Activated naive CD4-positive, alpha-beta T cell treated with Interleukin-2 at 50 U/mL for 16 hours (primary cell): ENCODE measurements at places on chromosomes 1 and 21.
A peak's percentile ranks its signal among the peaks of the same experiment; 100 is the strongest.

- no peak for DNase-seq
Observed at GRCh38 chr1:2084306-2084705, 34.1 kb downstream of the PRKCZ start.

- no peak for DNase-seq
Observed at GRCh38 chr1:1858382-1859086, 32.4 kb downstream of the GNB1 start.

DNA sequence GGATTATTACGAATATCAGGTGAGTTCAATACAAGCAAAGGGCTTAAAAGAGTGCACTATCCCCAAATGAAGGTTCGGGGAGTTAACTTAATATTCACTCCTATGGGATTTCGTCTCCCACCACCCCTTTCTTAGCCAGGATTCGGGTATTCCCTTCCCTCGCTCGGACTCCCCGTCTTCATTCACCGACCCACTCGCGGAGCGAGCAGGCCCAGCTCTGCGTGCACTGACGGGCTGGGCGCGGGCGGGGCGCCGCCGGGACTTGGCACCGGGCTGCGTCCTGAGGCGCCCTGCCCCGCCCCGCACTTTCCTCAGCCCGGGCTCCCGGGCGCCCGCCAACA, 7.7 kb upstream of the MPZL1 start:
- DNase-seq: peak; percentile 81

DNA sequence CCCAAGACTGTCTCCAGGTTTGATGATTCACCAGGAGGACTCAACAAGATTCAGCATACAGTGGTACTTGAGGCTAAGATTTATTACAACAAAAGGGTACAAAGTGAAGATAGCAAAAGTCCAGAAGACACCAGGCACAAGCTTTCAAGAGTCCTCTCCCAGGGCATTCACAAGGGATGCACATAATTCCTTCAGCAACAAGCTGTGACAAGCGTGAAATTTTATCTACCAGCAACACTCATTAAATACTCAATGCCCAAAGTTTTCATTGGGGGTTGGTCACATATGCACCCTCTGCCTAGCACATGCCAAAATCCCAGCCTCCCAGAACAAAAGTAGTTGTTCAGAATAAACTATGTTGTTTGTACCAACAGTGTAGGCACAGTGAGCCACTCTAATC, 62.3 kb downstream of the PRKACB start:
- DNase-seq: no peak

GRCh38 chr1:239448911-239449310, 62.5 kb downstream of the CHRM3 start:
- DNase-seq: no peak

GRCh38 chr1:221099747-221100595, 220.7 kb downstream of the HLX start:
- DNase-seq: no peak

DNA sequence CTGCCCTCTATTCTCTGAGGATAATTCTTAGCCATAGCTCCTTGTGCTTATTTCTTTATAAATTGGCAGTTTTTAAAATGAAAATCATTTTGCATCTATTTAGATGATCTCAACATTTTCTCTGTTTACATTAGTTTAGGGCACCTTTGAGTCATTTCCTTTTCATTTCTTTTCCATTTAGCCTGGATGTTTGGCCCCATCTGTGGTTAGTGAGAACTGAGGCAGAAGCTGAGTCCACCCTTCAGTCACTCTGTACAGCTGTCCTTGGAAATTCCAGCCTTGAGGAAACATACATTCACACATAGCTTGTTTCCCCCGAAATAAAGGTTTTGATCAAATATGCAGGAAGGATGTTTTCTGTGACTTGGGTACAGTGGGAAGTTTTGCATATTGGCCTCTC, 123.7 kb downstream of the NTNG1 start:
- DNase-seq: no peak

- DNase-seq: no peak
Observed at GRCh38 chr1:154171223-154171583, 16.3 kb upstream of the NUP210L start.

- DNase-seq: no peak
Observed at GRCh38 chr1:67355745-67356424, 48.2 kb downstream of the IL12RB2 start.

GRCh38 chr1:226916497-226916896, 23.6 kb upstream of the COQ8A start:
- no peak for DNase-seq

DNA sequence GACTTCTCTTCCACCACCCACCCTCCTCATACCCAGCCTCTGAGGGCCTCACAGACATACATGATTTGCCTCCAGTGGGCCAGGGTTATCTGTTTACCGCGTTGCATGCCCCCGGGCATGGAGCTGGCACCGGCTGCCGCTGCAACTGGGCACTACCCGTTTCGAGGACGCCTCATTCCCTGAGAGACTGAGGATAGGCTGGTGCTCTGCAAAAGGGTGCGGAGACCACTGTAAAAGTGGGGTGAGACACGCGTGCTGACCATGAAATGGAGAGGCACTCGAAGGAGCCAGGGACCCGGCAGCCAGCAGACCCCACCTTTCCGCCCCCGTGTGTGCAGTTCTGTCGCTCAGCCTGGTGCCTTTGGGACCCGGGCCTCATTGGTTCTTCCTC, 20.6 kb downstream of the TP73 start:
- DNase-seq: no peak

GRCh38 chr1:192303029-192303428, 13.8 kb upstream of the RGS21 start:
- no peak for DNase-seq

- DNase-seq: no peak
Observed at GRCh38 chr1:227397354-227397978, 79.2 kb upstream of the CDC42BPA start.

DNA sequence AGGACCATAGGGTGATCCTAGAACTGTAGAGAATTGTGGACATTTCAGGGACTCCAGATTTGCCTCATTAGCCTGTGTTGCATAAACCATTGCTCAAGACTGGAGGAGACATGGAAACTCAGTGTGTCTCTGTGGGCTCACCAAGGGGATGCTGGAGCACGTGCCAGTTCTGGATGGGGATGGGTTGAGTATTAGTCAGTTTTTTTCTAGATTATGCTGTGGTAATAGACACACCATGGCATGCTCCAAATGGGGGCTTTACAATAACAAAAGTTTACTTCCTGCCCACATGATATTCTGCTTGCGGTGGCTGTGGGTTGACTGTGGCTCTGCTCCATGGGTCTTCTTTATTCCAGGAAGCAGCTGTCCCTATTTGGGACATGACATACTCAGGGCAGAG, 125.4 kb downstream of the FOXD2 start:
- no peak for DNase-seq

DNA sequence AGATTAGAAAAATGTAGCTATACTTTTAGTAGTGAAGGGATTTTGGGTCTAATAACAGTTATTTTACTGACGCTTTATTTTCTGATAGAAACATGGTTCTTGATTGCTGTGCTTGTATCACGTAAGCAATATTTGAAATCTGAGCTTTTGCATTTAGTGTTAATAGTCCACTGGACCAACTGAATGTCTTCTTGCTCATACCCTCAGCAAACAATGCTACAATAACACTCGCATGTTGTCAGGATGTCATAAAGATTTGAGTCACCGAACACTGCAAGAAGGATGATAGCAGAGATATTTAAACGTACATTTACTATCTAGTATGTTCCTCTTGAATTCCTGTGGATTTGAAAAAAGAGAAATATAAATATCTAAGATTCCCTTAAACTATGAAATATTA, 7.5 kb downstream of the DYRK1A start:
- DNase-seq: no peak

GRCh38 chr1:155487541-155487940, 75.1 kb downstream of the ASH1L start:
- no peak for DNase-seq

- DNase-seq: no peak
Observed at GRCh38 chr21:29499734-29500343, 201.1 kb downstream of the BACH1 start.

GRCh38 chr1:152811050-152811449, 721 bp upstream of the LCE1B start:
- DNase-seq: no peak

DNA sequence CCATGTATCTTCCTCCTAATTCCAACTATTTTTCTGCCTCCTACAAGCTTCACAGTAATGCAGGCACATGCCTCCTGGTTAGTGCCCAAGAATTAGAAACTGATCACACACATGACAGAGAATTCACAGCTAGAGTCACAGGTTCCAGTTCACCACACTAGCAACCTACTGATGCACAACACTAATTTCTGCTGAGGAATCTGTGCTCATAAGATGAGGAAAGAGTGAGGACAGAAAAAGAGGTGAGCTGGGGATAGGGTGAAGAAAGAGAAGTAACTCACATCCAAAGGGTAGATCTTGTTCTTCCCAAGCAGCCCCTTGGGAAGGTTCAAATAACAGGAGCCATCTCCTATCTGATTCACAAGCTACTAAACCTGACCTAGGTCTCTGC, 61.3 kb downstream of the PUM1 start:
- no peak for DNase-seq

- DNase-seq: no peak
Observed at GRCh38 chr1:5311634-5312292, 657.4 kb downstream of the AJAP1 start.

GRCh38 chr21:28356422-28356821, 636.3 kb downstream of the LTN1 start:
- no peak for DNase-seq

DNA sequence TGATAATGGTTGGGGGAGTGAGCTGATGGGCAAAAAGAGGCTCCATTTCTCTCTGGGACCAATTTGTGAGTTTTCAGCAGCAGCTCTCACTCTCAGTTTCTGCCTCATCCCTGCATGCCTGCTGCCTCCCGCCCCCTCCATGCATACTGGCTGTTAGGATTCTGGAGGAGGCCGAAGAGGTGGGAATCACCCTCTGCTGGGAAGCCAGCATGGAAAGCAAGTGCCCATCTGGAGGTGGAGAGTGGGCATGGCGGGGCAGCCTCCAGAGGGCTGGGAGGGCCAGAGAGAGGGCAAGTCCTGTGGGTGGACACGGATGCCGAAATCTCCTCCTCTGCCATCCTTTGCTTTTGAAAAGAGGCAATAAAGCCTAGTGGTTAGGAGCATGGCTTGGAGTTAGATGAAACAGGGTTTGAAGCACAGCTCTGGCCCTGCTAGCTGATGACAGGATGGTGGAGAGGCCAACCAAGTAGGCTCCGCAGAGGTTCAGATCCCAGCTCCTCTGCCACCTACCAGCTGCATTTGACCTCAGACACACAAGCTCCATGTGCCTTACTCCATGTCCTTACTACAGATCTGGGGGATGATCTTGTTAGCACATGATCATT, 113.4 kb downstream of the GRIK3 start:
- DNase-seq: no peak

DNA sequence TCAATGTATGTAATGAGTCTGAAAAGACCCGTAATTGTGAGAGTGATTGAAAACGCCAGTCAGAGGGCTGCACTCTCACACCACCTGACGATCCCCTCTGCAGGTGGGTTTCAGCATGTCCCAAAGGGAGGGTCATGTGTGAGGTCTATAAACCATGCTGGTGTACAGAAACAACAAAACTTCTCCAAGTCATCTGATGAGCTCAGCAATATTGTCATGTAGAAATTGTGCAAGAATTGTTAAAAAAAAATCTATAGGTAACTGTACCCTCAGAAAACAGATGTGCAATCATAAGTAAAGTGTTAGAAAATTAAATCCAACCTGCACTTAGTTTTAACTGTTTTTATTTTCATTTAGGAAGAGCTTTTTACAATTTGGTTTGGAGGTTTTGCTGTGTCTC, 152.5 kb downstream of the PCBP3 start:
- DNase-seq: no peak

GRCh38 chr1:67777016-67777415, 56.3 kb downstream of the GNG12 start:
- no peak for DNase-seq

DNA sequence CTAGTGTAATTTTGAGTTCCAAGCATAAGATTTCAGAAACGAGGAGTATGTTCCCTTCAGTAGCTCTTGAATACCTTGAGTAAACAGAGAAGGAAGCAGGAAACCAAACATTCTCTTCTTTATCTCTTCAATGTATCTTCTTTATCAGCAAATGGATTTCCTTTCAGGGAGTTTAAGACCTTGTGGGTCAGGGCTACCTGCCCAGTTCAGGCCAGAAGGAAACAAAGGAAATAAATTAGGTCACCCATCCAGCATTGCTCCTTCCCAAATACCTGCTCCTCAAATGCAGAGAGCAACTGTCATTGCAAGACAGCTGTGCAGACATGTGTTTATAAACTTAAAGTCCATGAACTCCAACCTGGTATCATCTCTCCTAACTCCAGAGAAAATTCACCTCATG, 130.1 kb upstream of the SOD1 start:
- no peak for DNase-seq

DNA sequence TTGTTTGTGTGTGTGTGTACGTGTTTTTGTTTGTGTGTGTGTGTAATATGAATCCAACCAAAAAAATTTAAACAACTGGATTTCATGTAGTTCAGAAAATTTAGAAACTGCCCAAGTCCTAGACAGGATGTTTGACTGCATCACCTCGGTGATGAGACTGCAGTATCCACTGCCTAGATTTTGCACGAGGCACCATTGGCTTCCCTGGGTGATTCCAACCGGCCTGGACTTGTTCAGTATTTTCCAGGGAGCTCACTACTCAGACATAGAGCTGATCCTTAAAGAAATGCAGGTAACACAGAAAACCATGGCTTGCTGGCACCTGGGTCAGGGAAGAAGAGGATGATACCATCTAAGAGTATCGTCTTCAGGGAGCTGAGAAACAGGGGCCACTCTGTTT, 18.2 kb upstream of the KCNK2 start:
- DNase-seq: no peak
